ENCODE measurements at places on chromosomes 3 and 15.

DNA sequence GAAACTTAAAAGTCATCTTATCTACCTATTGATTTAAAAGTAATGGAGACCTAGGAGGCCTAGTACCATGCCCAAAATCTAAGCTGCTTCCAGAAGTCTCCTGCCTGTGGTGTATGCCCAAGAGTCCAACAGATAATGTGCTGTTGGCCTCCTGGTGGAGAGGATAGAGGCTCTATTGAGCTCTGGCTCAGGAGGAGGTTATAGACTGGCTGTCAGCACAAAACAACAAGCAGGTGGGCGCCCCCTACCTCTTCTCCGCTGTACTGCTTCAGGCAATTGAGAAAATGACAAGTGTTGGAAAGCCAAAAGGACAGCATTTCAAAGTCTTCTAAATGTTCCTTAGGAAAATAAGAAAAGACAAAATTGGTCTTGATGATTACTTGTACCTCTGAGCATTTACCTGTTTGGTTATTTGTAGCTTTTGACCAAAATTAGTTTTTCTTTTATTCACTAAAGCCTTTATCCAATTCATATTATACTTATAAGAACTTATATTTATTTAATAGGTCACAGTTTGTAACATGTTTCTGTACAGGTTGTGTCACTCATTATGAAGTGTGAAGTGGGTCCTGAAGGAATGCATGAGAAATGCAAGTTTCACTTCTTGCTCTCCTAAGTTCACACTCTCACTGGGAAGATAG lies 17.2 kb upstream of the GNB5 start:
- DNase-seq: peak; percentile 41

- no peak for DNase-seq
These were observed 37.8 kb downstream of the IQGAP1 start for GRCh38 chr15:90425726-90426346.

DNA sequence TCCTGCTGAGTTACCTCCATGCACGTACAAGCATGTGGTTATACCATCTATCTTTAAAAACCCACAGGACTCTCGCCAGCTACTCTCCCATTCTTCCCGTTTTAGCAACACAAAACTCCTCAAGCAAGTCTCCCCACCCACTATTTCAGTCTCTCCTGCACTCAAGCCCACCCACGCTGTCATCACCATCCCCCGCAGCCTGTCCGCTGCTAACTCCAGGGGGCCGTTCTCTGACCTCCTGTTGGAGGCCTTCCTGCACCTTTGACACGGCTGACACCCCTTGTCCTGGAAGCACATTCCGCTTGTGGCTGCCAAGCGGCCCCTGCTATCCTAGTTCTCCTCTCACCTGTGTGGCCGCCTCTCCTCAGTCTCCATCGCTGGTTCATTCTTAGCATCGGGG lies 7.5 kb upstream of the PCSK6 start:
- no peak for DNase-seq

DNA sequence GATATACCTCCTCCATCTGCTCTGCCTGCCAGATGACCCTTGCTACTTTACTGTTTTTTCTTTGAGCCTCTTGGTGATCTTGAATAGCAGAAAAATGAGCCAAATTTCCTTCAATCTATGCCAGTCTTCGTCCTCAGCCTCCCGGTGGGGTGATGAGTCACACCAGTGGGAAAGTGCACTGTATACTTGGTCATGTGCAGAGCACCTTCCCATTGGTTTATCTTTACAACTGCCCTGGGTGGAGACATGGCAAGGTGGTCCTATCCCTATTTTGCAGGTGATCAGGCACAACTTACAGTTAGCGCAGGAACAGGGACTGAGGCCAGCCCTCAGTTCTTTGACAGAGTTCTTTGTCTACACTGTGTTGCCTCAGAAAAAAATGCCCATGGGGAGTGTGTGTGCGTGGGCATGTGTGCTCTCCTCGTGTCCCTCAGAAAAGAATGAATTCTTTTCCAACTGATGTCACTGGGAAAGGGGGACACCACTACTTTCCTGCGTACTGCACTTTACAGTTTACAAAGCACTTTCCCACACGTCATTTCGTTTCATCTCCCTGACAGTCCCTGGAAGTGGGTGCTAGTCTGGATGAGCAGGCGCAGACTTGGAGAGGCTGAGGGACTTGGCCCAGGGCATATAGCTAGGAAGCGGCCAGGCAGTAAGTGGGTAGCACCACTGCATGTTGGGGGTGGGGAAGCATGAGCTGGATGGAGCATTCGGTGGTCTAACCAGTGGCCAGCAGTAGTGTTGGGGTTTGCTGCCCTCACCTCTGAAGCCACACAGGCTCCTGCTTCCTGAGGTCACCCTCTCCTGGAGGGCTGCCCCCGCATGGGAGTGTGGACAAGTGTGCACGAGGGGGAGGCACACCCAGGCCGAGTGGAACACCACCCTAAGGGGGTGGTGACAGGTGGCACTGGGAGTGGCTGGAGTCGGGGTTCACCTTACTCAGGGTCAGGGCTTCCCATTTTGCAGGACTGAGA lies 24.1 kb downstream of the SMAD3 start:
- no peak for DNase-seq

- DNase-seq: peak; percentile 33
These were observed 64.7 kb downstream of the GPR176 start for GRCh38 chr15:39855400-39855799.

GRCh38 chr3:72120806-72121778 lies 336.1 kb upstream of the PROK2 start:
- no peak for DNase-seq

GRCh38 chr3:78832785-78833204 lies 935.0 kb downstream of the ROBO1 start:
- no peak for DNase-seq

DNA sequence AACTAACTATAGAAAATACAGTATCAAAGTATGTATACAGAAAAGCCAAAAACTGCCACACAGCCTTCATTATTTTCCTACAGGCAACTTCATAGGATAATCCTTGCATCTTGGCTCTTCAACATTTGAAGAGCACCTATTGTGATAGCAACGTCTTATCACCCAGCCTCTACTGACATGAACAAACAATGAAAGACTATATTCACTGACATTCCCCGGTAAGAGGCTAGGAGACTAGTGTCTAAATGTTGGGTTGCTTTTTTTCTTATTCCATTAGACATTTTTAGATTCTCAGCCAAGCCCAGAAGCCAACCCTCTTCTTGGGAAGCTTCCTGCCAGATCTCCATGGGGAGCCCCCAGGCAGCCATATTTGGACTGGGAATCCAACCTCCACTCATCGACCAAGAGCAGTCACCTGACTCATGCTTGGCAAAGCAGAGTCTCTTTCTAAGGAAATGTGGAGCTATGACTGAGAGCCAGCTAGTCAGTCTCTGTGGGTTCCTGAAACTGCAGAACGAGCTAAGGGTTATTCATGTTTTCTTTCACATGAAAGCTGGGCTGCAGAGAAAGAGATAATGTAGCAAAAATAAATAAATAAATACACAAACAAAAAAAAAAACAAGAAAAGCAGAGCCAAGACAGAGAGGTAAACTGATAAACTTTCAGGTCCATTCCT lies 227.5 kb downstream of the MAGI1 start:
- DNase-seq: no peak

- no peak for DNase-seq
These were observed 18.2 kb upstream of the AMOTL2 start for GRCh38 chr3:134392336-134392983.

Data from GM04504 (cell line).